NCI-H1417 treated with DMSO at 0.1 percent for 48 hours (cell line): ENCODE measurements at places on chromosomes 4 and X.

GRCh38 chr4:19803406-19803805 is 448.3 kb upstream of the SLIT2 start:
- DNase-seq = no peak

DNA sequence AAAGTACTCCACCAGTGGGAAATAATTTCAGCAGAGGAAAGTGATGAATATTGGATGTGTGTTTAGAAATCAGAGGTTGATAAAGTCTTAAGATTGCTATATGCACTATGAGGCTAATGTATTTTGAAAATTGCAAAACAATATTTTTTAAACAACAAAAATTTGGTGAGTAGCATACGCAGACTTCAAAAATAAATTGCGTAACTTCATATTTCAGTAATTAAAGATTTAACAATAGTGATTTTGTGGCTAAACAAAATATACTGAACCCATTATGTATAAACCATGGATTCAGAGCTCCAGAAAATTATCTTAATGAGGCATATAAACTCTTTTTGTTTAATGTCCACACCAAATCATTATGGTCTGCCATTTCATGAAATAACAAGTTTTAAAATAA is 3.3 kb upstream of the TAPT1 start:
- DNase-seq = no peak

- no peak for DNase-seq
These were observed 16.5 kb downstream of the DHRSX start for GRCh38 chrX:2484256-2484655.

DNA sequence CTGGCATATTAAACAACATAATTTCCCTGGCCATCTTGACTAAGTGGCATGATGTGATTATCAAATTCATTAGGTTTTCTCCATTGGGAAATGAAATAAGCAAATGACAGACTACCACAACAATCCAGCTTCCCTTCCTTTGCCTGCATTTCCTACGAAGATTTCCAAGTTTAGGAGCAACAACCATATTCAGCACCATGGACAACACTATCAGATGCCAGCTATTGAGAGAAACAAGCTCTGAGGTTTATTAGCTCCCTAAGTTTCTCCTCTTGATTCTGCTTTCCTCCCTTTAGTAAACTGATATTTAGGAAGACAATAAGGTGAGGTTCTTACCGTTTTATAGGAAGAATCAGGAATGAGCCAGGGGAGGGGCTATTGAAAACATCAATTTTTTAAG is 36.2 kb downstream of the DCX start:
- no peak for DNase-seq

- DNase-seq = no peak
These were observed 46.5 kb downstream of the TMA16 start for GRCh38 chr4:163540977-163541376.

GRCh38 chr4:174763454-174764104 is 65.5 kb downstream of the GLRA3 start:
- DNase-seq = no peak

- no peak for DNase-seq
These were observed 34.2 kb downstream of the AGA start for GRCh38 chr4:177408023-177408422.

GRCh38 chr4:177182166-177182565 is 127.5 kb upstream of the NEIL3 start:
- DNase-seq = no peak

GRCh38 chrX:9611436-9612145 is 146.7 kb downstream of the TBL1X start:
- DNase-seq = no peak

DNA sequence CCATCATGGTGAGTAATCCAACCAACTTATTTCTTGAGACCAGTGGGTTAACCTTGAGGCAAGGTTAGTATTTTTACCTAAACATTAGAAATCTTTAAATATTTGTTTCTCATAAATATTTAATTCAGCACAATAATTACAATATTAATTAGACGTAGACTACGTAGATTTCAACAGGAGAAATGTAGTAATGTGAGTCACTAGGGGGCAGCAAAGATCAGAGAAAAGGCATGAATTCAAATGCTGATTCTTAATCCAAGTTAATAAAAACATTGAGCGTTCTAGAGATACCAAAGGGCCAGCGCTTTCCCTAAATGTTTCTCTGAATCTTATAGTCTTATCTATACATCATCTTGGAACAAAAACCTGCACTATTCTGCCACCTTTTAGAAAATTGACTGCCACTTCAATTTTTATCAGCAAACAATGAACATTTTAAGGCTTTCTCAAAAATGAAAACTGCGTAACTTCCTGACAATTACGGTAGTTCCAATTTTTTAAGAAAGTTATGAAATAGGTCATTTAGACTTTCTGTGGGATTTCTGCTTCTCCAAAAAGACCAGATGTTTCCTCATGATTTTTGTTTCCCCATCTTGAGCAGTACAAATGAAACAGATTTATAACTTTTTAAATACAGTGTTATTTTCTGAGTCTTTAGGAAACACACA is 180.7 kb downstream of the GASK1B start:
- DNase-seq = peak; percentile 52

- DNase-seq = no peak
These were observed 75.8 kb upstream of the IL13RA2 start for GRCh38 chrX:115093191-115093590.

DNA sequence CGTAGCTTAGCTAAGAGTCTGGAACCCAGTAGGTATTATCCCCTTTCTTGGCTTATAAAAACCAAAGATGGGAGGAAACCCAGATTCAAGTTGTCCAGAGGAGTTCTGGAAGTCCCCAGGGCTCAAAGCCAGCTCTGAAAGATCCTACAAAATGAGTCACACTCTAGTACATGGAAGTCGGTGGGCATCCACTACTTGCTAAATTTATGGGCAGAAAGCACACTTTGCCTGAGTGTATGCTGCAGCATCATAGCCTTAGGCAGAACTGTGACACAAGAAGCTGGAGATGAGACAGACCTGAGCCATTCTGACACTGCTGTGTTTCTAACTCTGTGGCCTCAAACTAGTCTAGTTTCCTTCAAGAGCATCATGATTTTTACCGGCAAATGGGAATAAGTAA is 429.3 kb downstream of the AFF2 start:
- DNase-seq = no peak

DNA sequence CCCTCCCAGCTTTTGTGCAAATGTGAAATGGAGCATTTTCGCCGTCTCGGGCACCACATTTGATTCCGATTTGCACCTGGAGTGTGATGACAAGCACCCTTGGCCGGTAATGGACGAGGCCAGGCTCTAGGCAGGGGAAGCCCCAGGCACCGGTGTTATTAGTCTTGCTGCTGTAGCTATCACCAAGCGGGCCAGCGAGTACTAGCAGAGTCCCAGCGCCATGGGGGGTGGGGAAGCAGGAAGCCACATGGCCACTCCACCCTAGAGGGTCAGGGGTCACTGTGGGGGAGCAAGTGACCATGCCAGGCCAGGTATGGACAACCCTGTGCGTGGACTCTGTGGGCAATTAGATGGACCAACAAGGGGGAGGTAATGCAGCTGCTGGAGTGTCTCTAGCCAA is 88.8 kb downstream of the CPZ start:
- no peak for DNase-seq

DNA sequence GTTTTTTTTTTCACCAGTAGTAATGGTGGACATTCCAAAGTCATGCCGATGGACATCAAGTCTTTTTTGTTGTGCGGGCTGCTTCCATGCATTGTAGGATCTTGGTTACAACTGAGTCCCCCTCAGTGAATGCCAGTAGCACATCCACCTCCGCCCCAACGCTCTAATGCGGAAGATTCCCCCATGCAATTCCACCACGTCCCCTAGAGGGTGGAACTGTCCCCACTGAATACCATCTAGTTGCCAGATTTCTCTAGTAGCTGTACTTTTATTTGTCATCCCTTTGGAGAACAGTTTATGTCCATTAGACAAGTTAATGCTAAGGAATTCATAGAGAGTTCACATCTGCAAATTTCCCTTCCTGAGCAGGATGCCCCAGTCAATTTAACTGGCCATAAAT is 6.7 kb downstream of the SHISA3 start:
- no peak for DNase-seq

GRCh38 chr4:15291122-15291521 is 136.7 kb upstream of the C1QTNF7 start:
- DNase-seq = no peak

DNA sequence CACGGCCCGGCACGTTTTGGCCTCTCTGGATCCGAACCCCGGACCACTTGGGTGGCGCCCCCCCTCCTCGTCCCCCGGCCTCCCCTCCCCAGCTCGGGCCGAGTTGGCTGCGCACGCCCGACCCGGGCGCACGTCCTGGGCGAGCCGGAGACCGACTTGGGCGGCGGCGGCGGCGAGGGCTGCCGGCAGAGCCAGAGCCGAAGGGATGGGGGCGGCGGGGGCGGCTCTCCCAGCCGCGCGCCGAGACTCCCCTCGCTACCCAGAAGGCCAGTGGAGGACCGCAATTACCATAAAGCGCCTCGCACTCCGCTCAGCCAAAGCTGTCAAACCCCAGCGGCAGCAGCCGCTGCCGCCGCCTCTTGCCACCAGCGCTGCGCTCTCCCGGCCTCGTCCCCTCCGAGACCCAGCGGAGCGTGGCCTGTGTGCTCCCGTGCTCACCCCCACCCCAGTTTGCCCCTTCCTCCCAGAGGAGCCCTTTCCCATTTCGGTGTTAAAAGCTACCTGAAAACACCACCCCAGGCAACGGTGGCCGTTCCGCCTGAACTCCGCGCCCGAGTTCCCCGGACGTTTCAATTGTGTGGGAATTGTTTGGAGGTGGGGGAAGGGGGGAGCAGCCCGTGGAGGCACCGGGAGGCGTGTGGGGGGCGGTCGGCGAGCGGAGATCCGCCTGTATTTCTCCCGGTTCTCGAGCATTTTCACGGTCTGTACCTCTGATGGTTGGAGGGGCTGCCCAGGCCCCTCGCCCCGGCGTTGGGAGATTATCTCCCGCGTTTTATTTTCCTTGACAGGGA is 701 bp upstream of the BCOR start:
- DNase-seq = no peak

DNA sequence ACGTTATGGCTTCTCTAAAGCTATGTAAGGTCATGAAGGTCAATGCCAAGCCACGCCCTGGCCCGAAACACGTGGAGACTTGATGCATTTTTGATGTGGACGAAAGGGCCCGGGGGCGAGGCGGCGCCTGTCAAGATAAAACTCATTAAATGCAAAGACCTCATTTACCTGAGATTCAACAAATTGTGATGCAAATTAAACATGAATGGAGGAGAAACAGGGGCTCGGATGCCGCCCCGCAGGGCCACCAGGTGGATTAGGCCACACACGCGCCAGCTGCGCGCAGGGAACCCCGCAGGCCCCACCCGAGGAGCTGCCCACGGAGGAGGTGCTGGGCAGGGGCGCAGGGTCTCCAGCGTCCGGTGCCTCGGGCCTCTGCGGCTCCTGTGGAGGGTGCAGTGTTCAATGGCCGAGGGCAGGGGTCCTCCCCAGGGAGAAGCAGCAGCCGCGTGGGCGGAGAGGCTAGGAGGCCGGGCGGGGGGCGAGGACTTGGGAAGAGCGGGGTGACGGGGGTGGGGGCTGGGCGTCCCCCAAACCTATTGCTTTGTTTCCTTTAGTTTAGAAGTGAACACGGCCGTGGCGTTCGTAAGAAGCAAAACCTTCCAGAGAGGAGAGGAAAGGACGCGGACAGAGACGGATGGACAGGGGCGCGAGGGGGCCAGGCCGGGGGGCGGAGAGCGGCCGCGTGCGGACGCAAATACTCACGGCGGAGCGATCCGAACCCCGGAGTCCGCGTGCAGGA is 40.4 kb downstream of the CPLX1 start:
- no peak for DNase-seq

- no peak for DNase-seq
These were observed 294.1 kb downstream of the ARHGAP10 start for GRCh38 chr4:148025981-148026380.

- DNase-seq = no peak
These were observed 40.5 kb downstream of the TMEM131L start for GRCh38 chr4:153506341-153507309.

GRCh38 chr4:54581807-54582206 is 76.0 kb upstream of the KIT start:
- no peak for DNase-seq

DNA sequence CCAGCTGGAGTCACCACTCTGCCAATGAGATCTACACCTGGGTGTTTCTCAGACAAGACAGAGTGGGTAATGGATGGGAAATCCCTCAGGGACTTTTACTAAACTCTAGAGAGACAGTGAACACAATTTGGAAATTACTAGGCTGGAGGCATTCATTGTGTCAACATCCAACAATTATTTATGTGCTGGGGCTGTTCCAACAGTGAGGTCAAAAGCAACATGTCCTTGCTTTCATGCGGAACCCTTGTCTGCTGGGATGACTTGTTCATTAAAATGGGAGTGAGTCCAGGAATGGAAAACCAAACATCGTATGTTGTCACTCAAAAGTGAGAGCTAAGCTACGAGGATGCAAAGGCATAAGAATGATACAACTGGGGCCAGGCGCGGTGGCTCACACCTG is 54.0 kb downstream of the DRD5 start:
- no peak for DNase-seq

GRCh38 chr4:6331018-6331417 is 61.4 kb downstream of the WFS1 start:
- no peak for DNase-seq

DNA sequence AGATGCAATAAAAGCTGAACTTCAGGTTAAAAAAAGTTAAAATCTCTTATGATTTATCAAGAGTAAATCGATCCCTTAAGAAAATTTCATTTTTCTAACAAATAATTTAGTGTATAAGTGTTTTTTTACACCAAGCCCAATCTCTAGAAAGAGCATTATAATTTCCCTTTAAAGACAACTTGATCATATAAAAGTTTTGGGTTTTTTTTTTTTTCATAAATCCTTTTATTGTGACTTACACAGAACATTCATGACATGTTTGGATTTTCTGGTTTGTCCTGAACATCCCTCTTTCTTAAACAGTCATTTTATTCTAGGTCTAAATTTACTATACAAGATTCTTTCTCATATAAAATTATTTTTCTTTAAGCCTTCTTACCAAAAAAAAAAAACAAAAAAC is 6.5 kb downstream of the ZNF721 start:
- no peak for DNase-seq

- no peak for DNase-seq
These were observed 33.6 kb upstream of the BMPR1B start for GRCh38 chr4:94724016-94724790.

DNA sequence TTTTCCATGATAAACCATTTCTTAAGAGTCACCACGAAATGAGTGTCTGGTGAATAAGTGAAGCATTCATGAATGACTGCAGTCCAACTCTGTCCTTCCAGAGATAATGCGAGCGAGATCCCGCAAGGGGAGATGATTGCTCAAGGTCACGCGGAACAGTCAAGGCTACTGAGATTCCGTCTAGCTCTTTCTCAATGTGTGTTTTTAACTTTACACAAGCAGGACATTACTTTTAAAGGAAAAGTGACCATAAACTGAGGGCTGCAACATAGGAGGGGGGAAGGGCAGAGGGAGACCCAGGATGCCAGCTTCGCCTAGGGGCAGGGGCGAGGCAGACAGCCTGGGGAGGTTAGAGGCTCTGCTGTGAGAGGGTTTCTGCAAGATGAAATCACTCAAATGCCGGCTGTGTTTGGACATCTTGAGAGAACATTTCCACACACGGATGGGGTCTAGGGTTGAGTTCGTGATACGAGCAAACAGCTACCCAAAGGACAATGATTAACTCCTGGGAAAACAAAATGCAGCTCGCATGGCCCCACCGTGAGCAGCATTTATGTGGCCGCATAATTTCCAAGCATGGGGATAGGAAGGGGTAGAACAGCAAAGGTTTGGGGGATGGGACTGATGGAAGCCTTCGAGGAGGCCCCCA is 23.8 kb upstream of the CCNQ start:
- no peak for DNase-seq

- DNase-seq = no peak
These were observed 32.1 kb upstream of the PARM1 start for GRCh38 chr4:74900862-74901261.

GRCh38 chr4:56134266-56134665 is 185.5 kb downstream of the CEP135 start:
- no peak for DNase-seq
